Stimulated activated CD8-positive, alpha-beta memory T cell treated with anti-CD3 and anti-CD28 coated beads, Interleukin-4, amount 100 ng/mL, for 48 hours (primary cell): ENCODE measurements at places on chromosomes 12 and 14.

DNA sequence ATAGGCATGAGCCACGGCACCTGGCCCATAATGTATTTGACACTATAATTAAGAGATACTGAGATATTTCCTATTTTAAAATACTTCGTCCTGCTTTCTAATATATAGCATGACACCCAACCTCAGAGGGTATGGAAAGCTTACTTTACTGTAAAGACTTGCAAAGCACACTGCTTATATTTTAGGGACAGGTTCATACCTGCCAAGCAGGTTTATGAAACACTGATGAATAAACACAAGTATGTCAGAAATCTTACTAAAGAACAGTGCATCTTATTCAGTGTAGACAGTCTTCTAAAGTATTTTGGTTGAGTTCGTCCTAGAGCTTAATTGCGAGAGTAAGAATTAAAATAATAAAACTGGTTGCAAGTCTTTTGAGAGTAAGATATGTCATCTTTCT, 65.4 kb downstream of the PPFIBP1 start:
- DNase-seq: no peak

DNA sequence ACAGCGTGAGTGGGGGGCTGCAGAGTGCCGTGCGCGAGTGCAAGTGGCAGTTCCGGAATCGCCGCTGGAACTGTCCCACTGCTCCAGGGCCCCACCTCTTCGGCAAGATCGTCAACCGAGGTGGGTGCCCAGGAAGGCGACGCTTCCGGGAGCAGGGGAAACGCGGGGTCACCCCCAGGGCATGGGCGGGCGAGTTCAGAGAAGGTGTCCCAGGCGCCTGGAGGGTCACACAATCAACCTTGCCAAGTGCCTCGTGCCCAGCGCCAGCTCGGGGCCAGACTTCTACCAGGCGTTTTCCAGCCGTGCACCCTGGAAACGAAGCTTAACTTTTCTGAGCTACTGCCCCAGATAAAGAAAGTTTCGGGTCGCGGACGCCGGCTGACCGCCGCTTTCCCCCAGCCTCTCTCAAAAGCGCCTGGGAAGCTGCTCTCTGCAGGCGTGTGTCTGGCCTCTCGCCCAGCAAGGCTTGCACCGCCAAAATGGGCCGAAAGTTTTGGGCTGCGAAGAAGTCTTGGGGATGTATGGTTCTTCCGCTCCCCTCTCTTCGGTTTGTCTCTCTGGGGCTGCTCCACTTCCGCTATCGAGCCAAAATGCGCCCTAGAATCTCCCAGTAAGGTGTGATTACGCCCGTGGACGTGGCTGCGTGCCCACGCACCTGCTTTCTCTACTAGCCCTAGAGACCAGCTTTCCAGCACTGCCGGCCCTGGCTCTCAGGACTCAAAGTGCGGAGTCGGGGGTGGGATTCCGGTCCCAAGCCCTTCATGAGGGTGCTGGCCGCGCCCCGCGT, 1.7 kb downstream of the WNT1 start:
- peak; percentile 48 for DNase-seq

DNA sequence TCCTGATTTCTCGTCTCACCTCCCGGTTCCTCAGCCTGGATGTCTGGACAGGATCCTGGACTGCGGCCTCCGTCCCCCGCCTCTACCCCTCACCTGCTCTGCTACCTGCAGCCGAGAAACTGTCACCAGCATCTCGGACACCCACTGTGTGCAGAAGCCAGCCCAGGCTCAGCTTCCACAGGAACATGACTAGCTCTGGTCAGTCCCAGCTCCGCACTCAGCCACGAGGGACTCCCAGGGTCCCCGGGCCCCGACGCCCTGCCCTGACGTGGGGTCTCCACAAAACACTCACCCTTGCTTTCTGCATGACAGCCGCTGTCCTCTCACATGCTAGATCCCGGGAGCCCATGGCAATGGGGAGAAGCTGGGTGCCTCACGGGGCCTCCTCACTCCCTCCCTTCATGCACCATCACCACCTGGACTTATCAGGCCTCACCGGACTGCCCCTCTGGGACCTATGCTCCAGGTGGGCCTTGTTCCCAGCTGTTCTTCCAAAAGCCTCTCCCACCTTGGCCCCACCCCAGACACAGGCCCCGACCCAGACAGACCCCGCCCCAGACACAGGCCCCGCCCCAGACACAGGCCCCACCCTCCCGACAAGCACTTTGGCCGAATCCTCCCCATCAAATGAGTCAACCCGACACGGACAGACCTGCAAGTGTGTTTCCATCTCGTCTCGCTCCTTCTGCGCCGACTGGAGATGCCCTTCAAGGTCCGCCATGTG, 26.9 kb upstream of the ANKLE2 start:
- DNase-seq: peak; percentile 34

GRCh38 chr12:3149515-3150307, 72.5 kb downstream of the TSPAN9 start:
- DNase-seq: no peak

GRCh38 chr12:92295523-92295922, 149.9 kb upstream of the BTG1 start:
- DNase-seq: no peak

DNA sequence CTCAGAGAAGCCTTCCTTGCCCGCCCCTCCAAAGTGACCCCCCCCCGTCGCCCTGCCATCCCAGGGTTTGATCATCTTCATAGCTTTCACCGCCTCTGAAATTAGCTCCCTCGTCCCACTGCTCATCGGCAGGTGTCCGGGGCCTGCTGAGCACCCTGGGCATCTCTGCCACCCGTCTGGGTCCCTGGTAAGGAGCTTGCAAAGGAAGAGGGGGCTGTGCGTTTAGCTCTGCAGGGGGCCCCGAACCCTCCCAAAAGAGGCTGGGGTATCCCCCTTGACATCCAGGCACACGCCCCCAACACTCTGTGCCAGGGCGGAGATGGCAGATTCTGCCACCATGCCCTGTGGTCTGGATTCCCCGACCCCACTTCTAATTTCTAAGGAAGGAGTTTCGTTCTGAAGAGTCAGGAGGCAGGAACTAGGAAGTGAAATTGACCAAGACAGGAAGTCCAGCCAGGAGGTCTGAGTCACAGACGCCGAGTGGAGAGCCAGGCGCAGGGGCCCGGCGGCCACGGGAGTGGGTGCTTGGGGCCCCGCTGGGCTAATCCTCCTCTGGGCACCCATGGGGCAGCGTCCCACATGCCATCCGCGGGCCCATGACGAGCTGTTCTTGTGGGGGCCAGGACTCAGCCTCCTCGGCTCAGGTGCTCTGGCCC, 95.7 kb downstream of the RFLNA start:
- no peak for DNase-seq

GRCh38 chr12:124684971-124685688, 117.7 kb upstream of the NCOR2 start:
- DNase-seq: peak; percentile 34

- no peak for DNase-seq
Observed at GRCh38 chr12:124967016-124967739, 21.8 kb downstream of the DHX37 start.

- peak; percentile 32 for DNase-seq
Observed at GRCh38 chr14:71289536-71289935, 382.3 kb downstream of the PCNX1 start.

- no peak for DNase-seq
Observed at GRCh38 chr12:66859751-66860440, 181.0 kb upstream of the GRIP1 start.

DNA sequence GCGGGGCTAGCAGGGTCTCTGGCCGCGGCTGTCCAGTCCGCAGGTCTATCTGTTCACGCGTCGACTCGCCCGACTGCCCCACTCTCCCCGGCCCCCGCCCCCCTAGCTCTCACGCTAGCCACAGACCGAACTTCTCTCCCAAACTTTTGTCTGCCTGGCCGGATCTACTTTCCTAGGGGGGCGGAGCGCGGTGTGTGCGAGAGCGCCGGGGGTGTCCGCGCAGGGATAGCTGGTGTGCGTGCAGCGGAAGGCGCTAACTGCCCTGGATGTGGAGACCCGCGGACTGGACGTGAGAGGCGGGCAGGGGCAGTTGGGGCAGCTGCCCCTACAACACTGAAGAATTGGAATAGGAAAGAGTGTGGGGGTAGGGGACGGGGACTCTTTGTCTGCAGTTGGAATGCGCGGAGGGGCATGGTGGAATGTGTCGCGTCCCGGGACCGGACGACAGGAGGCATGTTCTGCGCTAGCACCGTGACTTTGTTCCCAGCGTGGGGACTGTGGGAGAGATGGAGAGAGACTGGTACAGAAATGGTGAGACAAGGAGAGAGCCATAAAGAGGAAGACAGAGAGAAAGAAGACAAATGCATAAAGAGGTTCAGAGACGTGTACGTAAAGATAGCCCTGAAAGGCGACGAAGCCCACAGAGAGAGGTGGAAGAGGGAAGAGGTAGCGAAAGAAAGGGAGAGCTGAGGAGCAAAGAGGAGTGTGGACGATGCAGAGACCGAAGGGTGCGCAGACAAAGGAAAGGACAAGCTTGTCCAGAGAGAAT, at the start of gene AJUBA:
TSS of gene AJUBA (minus strand) at position 75 of the 769 bp plus-strand sequence. CDS start 285 bp downstream, outside the sequence.
- DNase-seq: peak; percentile 83

- no peak for DNase-seq
Observed at GRCh38 chr12:87196321-87196720, 832.9 kb downstream of the C12orf50 start.

- DNase-seq: no peak
Observed at GRCh38 chr12:79008591-79008990, 144.0 kb downstream of the SYT1 start.

DNA sequence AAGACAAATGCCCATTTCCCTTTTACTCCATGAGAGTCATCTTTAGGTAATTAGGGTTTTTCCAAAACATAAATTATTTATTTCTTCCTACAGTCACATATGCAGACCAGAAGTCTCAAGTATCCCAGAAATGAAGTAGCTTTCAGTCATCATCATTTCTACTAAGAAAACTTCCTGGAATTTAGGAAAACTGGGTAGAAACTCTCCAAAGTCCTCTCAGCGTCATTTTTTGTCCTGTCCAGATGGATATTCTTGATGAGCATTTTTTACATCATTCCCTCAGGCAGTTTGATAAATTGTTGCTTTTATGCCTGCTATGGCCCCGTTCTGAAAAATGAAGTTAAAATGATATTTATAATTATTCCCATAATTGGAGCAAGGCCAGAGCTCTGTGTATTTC, 93.9 kb upstream of the DCN start:
- DNase-seq: no peak

DNA sequence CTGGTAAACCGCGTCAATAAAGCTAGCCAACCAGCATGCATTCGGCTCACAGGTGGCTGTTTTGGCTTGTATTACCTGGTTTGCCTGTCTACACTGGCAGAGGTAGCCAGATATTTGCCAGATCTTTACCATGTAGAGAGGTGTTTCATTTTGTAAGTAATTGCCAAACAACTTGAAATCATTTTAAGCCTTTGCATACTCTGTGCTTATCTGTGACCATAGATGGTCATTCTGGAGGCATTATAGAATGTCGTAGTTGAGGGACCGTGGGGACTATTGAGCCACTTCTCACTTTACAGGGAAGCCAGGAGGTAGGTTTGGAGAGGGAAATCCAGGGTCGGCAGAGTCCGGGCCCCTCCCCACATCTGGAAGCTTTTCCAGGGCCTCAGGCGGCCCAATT, 5.9 kb downstream of the ADGRD1 start:
- no peak for DNase-seq

GRCh38 chr14:106459971-106460730, 933.8 kb downstream of the TMEM121 start:
- peak; percentile 80 for DNase-seq

GRCh38 chr14:89708982-89709625, 245.4 kb downstream of the EFCAB11 start:
- DNase-seq: no peak

DNA sequence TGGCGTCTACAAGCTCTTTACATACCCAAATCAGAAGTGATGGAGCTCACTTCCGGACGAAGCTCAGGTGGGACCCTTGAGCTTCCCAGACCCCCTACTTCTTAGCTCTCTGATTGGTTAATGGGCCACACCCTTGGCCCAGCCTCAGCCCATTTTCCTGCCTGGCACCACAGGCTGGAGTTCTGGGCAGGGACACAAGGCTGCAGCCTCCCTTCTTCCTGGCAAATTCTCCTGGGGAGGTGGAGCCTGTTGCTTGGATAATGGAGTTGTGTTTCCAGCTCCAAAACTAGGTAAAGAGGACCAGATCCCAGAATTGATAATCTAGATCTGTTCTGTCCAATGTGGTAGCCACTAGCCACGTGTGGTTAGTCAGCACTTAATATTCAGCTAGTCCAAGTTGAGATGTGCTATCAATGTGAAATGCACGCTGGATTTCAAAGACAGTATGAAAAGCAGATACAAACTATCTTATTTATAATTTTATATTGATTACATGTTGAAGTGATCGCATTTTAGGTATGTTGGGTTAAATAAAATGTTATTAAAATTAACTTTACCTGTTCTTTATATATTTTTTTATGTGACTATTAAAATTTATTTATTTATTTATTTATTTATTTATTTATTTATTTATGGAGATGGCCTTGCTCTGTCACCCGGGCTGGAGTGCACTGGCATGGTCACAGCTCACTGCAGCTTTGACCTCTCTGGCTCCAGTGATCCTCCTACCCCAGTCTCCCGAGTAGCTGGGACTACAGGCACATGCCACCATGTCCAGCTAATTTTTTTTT, 12.6 kb upstream of the FAIM2 start:
- DNase-seq: no peak

- DNase-seq: no peak
Observed at GRCh38 chr12:91178781-91179180, 3.8 kb downstream of the DCN start.

GRCh38 chr12:59068436-59068835, 148.1 kb upstream of the LRIG3 start:
- DNase-seq: no peak

DNA sequence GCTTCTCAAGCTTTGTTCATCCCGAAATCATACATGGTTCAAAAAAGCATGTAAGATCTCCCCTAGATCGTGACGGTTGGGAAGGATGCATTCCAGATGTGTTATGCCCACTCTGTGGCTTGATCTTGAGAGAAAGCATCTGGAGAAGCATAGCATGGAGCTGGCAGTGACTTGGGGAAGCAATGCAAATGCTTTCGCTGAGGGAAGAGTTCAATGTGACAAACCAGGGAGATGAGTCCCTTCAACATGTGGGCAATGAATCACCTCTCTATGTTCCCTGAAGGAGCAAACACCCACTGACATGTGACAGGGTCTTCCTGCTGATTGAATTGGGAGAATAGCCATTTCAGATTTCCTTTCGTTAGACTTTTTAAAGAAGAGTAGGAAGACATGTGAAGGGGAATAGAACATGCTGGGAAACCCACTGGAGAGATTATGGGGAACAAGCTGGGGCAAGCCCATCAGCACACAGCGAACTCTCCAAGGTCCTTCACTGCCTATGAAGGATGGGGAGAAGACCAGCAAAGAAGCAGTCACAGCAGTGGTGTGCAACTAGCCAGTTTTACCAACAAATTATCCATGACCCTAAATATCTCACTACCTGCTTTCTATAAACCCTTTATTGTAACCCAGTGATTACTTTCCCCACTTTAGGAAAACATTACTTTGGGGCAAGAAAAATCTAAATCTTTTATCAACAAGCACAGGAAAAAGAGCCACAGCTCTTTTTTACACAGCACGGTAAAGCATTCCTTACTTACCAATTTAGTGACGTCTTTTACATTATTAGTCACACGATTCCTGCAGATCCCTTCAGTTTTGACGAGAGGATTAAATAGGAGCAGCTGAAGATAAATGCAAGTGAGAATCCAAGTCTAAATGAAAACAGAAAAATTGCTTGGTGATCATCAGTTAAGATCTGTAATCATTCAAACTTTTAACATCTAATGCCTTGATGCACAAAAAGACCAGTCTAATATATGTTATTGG, 35.0 kb downstream of the KITLG start:
- DNase-seq: no peak
